ENCODE measurements at places on chromosomes 4 and X.
A peak's percentile ranks its signal among the peaks of the same experiment; 100 is the strongest.

GRCh38 chrX:94545722-94546121, 871.7 kb downstream of the FAM133A start:
- no peak for DNase-seq

DNA sequence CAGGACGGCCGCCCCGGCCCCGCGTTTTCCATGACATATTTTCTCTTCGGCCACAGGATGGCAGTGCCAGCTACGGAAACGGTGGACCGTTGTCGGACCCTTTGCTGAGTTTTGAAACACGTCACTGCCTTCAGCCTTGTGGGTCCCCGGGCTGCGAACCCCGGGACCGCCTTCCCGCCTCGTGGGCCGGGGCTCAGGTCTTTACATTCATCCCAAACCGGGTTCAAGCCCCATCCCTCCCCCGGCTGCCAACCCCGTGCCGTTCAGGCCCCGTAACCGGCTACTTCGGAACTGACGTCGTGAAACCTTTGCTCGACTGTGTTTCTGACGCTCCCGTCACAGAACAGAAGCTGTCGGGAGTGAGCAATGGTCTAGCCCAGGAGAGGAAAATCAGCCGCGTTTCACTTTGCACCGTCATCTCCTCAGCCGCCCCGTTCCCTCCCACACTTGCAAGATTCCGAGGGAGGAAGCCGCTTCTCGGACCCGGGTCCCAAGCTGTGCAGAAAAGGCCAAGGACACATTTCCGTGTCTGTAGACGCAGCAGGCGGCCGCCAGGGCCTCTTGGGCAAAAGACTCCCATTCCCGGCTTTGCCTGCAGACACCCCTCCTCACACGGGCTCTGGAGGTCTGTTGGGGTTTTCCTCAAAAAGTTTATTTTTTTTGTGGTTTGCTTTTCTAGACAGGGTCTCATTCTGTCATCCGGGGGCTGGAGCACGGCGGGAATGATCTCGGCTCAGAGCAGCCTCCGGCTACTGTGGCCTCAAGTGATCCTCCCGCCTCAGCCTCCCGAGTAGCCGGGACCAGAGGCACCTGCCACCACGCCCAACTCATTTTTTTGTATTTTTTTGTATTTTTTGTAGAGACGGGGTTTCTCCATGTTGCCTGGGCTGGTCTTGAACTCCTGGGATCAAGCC, 41.4 kb upstream of the PPP2R3B start:
- no peak for DNase-seq

- DNase-seq = peak; percentile 71
Observed at GRCh38 chr4:183840311-183840710, 64.8 kb upstream of the STOX2 start.

DNA sequence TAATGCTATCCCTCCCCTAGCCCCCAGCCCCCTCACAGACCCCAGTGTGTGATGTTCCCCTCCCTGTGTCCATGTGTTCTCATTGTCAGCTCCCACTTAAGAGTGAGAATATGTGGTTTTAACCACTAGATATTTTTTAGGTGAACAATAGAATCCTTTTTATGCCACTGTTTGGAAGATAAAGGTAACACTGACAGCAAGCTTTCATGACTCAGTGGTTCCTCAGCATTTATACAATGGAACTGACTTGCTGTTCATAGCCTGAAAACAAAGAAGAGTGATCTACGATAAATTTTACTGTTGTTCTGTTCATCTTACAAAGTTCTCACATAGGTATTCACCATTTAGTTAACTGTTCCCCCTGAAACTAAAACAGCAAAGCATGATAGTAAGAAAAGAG, 147.8 kb downstream of the ARHGAP10 start:
- no peak for DNase-seq

- DNase-seq = no peak
Observed at GRCh38 chrX:40434947-40435346, 145.8 kb upstream of the ATP6AP2 start.

GRCh38 chrX:37767430-37767829, 12.4 kb upstream of the CYBB start:
- no peak for DNase-seq

DNA sequence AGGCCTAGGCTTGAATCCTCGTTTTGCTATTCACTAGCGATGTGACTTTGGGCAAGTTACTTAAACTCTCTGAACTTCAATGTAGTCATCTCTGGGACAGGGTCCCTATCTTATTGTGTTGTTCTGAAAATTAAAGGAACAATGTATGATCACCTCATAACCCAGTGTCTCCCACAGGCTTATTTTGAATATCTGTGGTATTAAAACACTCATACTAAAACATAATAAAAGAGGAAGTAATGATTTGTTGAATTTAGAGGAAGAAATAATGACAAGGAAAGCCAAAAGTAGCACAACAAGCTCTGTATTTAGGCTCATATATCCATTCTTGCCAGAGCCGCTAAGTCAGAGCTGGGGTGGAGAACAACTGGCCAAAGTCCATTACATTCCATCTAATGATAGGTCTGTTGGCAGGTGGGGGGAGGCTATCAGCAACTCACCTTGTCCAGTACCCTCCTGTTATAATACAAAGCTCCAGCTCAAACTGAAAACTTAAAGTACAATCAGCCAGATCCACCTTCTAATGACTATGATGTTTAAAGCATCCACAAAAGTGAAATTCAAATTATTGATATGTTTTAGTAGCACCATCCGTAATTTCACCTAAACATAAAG, 64.5 kb upstream of the LSM6 start:
- DNase-seq = no peak

DNA sequence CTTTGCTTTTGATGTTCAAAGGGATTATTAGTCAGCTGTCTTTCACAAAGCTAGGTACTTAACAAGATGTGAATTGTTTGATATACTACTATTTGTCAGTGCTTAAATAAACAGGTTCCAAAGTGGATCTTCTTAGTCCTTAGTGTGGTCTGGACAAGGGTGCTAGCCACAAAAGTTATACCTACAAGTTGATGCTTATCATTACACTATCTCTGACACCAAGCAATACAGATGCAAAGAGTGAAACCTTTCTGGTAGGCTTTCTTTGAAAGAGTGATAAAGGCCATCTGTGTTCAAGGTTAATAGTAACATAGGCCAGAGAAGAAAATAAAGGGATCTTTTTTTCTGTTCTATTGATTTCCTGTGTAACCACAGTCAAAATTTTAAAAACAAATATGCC, 12.2 kb upstream of the RBPJ start:
- no peak for DNase-seq

DNA sequence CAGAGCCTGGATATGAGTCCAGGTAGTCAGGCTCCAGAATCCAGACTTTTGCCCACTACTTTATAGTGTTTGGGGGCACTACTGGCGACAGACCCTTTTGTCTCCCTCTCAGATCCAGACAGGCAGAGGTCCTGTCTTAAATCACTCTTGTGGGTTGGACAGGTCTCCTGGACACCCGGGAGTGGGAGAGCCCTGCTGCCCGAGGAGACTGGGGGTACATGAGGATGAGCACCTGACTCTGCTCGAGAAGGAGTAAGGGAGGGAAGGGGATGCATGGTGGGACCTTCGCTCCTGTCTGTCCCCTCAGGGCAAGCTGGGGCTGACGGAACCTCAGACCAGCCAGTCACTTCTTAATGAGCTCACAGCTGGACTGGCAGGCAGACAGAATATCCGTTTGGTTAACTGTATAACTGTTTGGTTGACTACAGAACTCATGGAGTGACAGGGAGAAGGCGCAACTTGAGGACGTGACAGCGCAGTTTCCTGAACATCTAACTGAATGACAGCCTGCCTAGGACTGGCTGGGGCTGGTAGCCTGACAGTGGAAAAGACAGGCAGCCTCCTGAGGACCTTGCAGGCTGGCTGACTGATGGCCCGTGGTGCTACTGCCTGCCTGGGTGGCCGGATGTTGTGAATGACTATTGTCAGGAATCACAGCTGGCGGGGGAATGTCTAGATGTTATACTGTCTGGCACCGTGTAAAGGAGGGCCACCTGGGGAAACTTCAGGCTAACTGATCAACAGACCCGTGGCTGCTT, 1.6 kb upstream of the SUV39H1 start:
- DNase-seq = no peak

- DNase-seq = no peak
Observed at GRCh38 chr4:125091-125771, 930 bp downstream of the ZNF718 start.

DNA sequence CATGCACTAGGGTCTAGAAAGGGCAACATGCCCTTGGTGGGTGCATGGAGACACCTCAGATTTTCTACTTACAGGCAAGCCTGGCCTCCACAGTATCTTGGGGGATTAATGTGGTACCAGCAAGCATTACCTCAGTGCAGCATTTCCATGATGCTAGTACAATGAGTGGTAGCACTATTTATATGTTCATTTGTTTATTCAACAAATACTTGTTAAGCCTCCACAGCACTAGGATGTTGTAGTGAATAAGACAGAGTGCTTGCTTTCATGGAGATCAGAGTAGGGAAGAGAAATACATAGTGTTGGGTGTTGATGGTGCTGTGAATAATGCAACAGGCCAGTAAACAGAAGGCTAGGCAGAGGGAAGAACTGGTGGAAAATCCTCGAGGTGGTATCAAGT, 133.4 kb downstream of the KLHL8 start:
- DNase-seq = no peak

DNA sequence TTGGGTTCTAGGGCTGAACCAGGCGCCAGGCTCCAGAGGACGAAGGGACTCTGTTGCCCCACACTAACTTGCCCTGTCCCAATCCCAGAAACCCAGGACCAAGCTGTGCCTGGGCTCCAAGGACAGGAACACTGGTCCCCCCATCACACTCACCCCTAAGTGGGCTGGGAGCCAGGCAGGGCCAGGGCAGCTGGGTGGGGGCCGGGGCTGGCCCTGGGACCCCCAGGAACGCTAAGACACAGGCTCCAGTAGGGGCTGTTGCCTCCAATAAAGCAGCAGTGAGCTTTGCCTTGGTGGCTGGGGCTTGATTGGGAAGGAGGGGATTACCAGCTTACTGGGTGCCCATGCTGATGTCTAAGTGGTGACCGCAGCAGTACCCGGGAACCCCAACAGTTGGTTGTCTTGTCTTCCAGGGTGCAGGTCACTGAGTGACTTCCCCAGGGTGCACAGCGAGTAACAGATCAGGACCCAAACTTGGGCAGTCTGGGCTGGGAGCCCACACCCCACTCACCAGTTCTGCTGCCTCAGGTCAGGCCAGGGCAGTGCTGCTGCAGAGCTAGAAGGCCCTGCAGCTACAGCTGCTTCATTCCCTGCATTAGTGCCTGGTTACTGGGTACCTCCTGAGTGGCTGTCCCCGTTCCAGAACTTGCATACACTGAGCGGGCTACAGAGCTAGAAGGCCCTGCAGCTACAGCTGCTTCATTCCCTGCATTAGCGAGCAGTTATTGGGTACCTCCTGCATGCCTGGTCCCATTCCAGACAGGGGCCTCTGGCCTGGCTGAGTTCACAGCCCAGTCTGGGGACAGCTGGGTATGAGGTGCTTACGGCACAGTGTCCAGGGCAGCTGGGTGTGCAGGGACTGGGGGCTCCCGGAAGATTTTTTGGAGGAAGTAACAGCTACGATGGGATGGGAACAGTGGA, 9.4 kb upstream of the ADD1 start:
- peak; percentile 13 for DNase-seq

GRCh38 chr4:114041117-114041475, 61.6 kb upstream of the ARSJ start:
- no peak for DNase-seq

GRCh38 chr4:100593935-100594334, 76.1 kb upstream of the EMCN start:
- DNase-seq = no peak

GRCh38 chrX:2828344-2828958, at the start of gene GYG2:
GYG2 (plus strand) TSS chrX:2828930; CDS start chrX:2830189, 1,259 bp downstream.
- DNase-seq = no peak

- no peak for DNase-seq
Observed at GRCh38 chrX:132094164-132094563, 33.7 kb downstream of the FRMD7 start.

GRCh38 chr4:53055274-53055673, 193.2 kb downstream of the RASL11B start:
- DNase-seq = no peak

DNA sequence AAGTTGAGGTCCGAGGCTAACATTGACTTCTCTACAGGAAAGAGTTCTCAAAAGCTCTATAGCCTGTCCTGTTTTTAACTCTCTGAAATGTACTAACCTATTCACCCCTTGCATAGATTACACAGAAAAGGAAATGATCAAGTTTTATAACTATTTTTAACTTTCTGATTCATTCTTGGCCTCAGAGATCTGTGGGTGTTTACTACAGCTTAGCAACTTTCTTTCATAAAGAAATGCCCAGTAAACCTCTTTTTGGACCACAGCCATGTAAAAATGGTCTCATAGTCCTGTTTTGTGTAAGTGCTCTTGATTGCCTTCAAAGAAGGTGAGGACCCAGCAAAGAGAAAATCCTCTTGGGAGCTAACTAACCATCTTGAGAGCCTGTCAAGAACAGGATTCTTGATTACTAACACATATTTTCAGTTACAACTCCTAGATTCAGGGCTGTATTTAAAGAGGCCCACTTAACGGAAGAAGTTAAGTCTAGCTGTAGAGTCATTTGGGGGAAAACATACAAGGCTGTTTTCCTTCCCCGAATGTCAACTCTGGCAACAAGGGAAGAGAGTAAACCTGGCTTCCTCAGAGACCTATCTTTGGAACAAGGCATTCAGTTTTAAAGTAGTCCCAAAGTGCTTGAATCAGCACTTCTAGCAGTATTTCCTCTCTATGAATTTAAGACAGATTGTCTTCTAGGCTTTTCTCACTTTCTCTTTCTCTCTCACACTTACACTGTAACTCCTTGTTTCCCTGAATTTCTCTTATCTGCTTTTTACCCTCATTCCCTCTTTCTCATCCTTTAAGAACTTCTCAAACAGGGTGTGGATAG, 78.2 kb downstream of the IL21 start:
- peak; percentile 39 for DNase-seq

DNA sequence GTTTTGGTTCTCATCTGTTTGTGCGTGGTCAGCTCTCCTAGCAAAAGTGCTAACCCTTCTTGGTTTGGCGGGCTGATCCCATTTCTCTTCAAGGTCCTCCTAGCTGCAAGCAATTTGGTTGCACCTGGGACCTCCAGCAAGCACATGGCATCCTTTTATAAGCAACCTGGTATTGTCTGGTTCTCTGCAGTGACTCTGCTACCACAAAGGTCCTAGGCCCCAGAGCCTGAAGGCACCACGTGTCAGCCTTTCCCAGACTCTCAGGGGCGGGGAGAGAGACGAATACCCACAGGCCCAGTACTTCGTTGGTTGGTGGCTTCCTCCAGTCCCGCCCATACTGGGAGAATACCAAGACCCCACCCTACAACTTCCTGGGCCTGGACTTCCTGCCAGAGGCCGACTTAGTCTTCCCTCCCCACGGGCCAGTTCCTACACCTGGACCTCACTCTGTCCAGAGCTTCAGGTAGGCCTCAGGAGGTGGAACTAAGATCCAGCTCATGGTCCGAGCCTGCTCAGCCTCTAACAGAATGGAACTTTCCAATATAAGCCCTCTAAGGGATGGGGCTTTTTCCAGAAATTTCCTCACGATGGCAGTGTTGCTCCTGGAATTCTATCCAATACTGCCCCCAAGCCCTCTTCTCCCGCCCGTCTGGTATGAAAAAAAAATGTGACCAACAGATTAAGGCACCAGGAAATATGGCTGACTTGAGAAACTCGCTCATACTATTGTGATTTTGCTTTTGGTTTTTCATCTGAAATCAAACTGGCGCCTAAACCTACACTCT, 192.5 kb upstream of the STK26 start:
- no peak for DNase-seq

Measured in GM13977 (cell line).